CD4-positive, alpha-beta T cell treated with Interleukin-4 for 1 hour (primary cell): ENCODE measurements at places on chromosomes 4 and X.
A peak's percentile ranks its signal among the peaks of the same experiment; 100 is the strongest.

DNA sequence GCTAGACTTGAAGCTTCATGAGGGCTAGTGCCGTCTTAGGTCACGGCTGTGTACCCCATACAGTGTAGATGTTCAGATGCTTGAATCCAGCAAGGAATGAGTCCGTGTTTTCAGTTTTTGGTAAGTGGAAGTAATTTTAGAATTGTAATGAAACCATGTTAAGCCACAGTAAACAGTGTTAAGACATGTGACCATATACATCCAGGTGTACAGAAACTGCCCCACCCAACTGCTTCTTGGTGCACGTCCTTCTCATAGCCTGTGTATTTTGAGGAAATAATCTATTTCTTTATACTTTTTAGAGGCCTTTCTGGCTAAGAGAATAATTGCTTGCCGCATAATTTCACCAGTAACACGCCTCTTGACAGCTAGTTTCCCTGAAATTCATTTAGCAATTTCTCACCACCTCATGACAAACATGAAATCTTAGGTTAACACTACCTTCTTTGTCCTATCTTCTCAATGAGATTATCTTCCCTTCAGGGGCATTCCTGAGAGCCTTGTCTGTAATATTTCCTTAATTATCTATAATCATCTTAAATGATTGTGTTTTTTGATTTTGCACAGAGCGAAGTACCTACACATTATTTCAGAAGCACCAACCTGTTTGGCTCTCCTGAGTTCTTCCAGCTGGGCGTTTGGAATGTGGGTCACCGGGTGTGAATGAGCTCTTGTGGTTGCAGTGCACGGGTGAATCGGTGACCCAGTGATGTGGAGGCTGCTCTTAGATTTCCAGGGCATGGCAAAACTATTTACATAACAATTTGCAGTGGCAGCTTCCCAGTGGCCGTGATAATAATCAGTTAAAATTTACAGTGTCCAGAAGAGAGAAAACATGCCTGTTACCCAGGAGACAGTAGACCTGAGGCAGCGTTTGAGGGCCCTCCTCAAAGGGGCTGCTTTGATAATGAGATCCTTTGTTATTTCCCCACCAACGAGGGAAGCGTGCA lies 50.2 kb upstream of the TADA2B start:
- DNase-seq, result no peak

DNA sequence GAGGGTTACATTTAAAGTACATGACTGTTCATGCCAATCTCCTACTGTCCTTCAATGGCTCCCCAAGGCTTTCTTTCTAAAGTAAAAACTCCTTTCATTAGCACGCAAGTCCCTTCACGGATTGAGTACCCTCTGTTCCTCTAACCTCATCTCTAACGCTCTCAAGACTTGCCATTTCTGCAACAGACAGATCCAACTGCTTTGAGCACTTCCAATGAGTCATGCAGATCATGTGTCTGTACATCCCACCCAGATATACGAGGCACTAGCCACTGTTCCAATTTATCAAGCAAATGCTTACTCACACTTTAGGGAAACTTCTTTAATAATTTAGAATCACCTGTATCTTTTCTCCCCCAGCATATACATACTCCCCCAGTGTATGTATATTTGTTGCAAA lies 332.5 kb upstream of the ZFP42 start:
- no peak for DNase-seq

- no peak for DNase-seq
Observed at GRCh38 chrX:71577682-71578081, 555 bp upstream of the GCNA start.

DNA sequence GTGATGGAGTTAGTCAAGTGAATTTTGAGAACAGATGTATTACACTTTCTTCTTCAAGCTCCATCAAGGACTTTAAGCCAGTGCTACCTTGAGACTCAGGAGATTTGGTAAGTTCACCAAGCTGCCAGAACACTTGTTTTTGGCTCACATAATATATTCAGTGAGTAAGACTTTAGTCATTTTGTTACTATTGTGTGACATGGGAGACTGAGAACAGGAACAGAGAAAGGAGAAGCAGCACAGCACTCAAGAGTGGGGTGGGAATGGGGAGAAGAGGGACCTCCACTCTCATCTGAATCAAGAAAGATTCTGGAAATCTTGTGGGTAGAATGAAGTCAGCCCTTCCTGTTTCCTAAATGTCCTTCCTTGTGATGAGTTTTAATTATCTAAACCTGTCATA lies 87.3 kb upstream of the TET2 start:
- peak; percentile 55 for DNase-seq

- DNase-seq, result no peak
Observed at GRCh38 chrX:48896611-48897011, 957 bp downstream of the TIMM17B start.

- DNase-seq, result peak; percentile 12
Observed at GRCh38 chrX:123648028-123648810, 84.6 kb downstream of the THOC2 start.

- DNase-seq, result no peak
Observed at GRCh38 chrX:6407542-6407941, 127.4 kb downstream of the VCX3A start.

DNA sequence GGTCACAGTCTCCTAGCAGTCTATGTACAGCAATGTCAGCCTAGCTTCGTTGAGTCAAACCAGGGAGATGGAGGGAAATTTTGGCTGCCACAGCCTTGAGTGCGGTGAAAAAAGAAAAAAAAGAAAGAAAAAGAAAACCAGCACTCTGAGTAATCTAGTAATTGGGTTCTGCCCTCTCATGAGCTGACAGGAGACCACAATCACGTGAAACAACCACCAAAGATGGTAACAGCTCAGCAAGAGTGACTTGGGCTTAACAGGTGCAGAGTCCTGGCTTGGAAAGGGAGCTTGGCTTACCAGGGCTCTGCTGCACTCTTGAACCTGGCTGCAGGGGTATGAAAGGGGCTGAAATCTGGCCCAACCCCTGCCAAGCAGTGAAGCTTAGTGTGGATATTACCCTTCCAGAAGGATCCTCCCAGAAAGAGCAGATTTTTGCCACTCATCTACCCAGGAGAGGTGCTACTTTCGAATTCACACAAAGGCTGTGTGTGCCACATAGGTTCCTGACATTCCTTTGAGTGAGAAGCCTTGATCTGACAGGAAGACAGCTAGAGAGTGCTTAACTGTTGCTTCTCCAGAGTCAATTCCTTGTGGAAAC lies 350.3 kb downstream of the PTTG2 start:
- peak; percentile 61 for DNase-seq

DNA sequence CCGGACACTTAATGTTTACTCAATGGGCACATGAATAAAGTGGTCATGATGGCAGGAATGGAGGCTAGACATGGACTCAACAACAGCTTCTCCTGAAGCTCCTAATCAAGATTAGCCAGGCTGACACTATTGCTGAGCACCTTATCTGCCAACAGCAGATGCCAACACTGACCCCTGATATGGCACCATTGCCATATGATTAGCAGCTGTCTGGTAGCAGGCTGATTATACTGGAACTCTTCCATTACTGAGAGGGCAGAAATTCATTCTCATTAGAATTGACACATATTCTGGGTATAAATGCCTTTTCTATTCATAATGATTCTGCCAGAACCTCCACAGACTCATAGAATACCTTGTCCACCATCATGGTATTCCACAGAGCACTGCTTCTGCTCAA lies 18.4 kb upstream of the AFF1 start:
- no peak for DNase-seq

GRCh38 chr4:138185859-138186645 lies 56.1 kb downstream of the SLC7A11 start:
- no peak for DNase-seq

GRCh38 chr4:94668724-94669123 lies 89.0 kb upstream of the BMPR1B start:
- no peak for DNase-seq

GRCh38 chr4:41009411-41009810 lies 204.9 kb downstream of the APBB2 start:
- no peak for DNase-seq

- DNase-seq, result no peak
Observed at GRCh38 chr4:143046906-143047305, 137.8 kb upstream of the USP38 start.

GRCh38 chrX:33183361-33183760 lies 28.0 kb downstream of the DMD start:
- no peak for DNase-seq
